Stimulated activated CD8-positive, alpha-beta memory T cell treated with anti-CD3 and anti-CD28 coated beads, Interleukin-7, amount 100 ng/mL, for 1 hour (primary cell): ENCODE measurements at places on chromosomes 7 and 10.

DNA sequence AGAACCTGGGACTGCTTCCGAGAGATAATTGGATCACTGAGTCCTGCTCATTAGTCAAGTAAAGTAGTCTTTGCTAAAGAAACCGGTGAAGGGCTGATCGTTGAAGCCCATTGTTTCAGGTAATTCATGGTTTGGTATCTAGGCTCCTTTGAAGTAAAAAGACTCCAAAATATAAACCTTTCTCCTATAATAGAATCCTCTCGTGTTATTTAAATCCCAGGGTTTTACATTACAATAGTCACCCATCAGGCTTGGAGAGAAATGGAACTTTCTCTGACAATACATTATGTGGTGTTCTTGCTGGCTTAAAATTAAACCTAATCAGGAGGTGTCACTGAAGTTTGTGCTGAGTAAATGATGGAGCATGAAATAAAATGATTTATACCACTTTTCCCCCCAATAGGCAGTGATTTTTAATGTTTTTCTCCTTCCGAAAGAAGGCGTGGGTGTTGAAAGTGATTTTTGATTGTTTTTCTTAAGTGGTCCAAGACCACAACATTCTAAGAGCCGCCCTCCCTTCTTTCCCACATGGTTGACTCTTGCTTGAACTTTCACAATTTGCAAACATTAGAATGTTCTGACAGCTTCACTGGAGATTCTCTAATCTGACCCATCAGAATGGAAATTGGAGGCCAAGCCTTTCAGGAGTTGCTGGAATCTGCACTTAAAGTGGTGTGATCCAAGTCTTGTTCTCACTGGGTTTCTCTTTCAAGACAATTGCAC, 44.2 kb downstream of the LRMDA start:
- DNase-seq: no peak

DNA sequence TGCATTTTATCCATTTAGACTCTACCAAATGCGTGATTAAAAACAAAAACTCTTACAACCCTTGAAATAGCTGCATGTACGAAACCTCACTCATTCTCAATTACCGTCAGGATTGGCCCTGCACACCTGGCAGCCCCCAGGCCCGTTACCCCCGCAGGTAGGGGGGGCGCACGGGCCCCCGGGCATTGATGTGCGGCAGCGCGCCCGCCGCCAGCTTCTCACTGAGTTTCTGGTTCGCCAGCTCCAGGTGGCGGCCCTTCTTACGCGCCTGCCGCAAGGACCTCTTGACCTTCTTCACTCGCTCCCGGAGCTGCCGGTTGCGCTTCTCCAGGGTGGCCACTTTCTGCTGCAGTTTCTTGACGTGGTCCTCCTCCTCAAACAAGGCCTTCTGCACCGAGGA, 103.2 kb downstream of the CCDC3 start:
- no peak for DNase-seq

- no peak for DNase-seq
These were observed 145.0 kb upstream of the CALCR start for GRCh38 chr7:93719546-93719945.

DNA sequence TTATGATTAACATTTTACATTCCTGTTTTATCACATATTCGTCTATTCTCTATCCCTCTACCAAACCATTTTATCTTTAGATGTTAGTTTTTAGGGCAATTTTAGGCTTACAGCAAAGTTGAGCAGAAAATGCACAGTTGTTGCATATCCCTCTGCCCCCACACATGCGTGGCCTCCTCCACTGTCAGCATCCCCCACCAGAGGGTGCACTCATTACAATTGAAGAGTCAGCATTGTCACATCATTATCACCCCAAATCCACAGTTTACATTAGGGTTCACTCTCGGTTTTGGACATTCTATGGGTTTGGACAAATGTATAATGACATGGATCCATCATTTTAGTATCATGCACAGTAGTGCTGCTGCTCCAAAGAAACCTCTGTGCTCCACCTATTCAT, 86.4 kb downstream of the WDR37 start:
- DNase-seq: no peak

DNA sequence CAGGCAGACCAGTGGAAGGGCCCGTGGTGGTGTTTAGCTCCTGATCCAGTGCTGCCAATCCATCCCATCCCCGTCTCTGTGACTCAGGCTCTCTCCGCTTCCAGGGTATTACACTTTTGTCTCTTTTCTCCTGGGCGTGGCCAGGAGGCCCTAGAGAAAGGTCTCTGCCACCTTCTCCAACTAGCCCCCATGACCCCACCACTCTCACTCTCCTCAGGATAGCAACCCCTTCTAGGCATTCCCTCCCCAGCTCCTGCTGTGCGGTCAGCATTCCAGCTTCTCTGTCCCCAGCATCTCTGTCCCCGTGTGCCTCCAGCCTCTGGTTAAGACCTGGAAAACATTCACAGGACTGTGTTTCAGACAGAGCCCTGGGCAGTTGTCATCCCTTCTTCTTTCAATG, 36.2 kb upstream of the R3HCC1L start:
- no peak for DNase-seq

DNA sequence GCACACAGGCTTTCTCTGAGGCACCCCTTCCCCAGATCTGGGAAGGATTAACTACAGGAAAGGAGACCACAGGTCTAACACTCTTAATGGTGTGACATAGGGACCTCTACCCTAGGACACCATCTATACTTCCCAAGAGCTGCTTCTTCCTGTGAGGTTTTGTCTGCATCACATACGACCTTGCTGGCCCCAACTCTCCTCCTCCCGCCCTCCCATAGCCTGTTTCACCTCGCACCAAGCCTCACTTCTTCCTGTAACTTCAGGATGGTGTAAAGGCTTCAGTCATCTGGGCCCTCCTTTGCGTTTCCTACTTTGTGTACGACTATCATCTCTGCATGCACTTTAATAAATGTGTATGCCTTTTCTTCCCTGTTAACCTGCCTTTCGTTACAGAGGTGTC, 274.3 kb downstream of the KLF6 start:
- DNase-seq: no peak

- no peak for DNase-seq
These were observed 80.0 kb upstream of the COL1A2 start for GRCh38 chr7:94314413-94315410.

DNA sequence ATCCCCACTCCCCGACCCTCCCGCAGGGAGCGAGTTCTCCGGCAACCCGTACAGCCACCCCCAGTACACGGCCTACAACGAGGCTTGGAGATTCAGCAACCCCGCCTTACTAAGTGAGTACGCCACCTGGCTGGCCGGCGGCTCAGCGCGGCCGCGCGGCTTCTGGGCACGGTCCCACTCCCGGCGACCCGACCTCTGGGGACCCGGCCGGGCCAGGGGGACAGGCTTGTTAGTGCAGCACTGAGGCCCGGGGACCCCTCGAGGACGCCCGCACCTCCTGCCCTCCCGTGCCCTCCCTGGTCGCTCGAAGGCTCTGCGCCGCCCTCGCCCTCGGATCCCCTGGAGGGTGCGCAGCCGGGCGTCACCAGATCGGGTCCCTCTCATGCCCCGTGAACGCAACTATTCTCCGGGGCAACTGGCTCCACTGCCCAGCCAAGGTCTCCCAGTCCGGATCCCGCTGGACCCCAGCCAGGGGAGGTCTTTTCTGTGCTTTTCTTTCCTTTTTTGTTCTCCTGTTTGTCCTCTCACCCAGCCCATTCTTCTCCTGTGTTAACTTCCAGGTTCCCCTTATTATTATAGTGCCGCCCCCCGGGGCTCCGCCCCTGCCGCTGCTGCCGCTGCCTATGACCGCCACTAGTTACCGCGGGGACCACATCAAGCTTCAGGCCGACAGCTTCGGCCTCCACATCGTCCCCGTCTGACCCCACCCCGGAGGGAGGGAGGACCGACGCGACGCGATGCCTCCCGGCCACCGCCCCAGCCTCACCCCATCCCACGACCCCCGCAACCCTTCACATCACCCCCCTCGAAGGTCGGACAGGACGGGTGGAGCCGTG, 81.8 kb downstream of the PAX2 start:
- no peak for DNase-seq

DNA sequence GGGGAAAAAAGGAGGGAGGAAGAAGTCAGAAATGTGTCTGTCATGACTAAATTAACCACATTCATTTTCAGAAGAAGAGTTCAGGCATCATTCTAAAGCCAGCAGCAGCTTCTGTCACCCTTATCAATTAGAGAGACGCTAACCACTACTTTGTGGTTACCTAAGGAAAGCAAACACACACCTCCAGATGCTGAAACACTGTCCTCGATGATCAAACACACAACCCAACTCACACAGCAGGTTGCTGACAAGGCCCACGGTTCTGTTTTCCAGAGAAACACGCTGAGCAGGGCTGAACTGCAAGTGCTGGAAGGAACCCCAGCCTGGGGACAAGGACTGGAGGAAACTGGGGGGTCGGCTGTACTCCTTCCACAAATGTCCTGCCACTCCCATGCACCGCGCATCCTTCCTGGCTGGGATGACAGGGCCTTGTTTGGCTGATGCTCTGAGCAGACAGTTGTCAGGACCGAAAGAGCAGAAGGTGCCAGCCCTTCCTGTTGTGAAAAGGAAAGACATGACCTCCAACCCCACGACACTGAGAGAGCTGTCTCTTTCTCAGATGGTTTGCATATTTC, 36.6 kb downstream of the PRKCQ start:
- DNase-seq: no peak

DNA sequence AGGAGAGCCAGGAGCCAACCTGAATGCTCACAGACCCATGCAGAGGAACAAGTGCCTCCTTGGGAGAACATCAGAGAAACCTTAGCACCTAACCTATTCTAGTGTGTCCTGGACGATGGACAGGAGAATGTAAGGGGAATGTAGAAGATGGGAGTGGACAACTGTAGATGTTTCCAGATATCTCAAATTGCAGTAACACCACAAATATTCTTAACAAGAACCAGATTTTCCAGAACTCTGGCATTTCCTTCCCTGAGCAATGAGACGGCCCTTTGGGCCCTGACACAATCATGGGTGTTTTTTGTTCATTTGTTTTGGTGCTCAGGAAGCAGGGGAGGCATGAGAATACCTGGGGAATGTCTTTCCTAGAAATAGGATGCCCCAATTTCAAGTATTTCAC, 196.1 kb upstream of the PRSS1 start:
- DNase-seq: no peak

GRCh38 chr10:98436704-98437103, 10.0 kb downstream of the HPS1 start:
- no peak for DNase-seq

- no peak for DNase-seq
These were observed 76.5 kb downstream of the XPNPEP1 start for GRCh38 chr10:109846832-109847231.

- no peak for DNase-seq
These were observed 79.5 kb downstream of the RAB11FIP2 start for GRCh38 chr10:117967149-117967650.

GRCh38 chr7:50674896-50675835, 107.5 kb downstream of the GRB10 start:
- DNase-seq: no peak

GRCh38 chr10:97022616-97023015, 163.1 kb downstream of the SLIT1 start:
- no peak for DNase-seq

DNA sequence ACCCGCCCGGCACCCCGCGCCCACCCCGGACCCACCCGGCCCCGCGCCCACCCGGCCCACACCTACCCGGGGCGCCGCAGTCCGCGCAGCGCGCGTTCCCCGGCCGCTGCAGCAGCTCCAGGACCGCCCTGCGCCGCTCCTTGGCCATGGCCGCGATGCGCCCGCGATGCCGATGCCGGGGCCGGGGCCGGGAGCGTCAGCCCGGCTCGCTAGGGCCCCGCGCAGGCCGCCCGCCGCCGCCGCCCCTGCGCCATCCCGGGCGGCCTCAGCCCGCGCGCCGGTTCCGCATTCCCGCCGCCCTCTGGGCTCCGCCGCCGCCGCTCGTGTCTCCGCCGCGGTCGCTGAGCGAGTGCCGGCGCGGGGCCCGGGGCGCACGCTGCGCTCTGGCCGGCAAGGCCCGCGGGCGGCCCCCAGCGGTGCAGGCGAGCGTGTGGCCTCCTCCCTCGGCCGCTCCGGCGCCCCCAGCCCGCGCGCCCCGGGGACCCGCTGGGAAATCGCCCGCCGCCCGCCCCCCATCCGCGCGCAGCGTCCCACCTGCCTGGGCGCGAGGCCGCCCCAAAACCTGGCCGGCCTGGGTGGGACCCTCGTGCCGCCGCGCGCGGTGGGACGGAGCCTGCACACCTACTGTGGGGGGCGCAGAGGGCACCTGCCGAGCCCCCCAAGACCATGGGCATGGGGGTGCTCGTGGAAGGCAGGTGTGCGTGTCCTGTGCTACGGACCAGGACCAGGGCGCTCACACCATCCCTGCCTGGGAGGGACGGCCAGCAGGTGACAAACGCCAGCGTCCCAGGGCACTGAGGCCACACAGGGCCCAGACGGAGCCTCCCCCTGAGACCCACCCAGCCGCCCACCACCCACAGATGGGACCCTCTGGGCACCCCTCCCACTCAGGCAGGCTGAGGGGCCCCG, at the start of gene ADAP1:
Gene ADAP1 (minus strand): TSS at position 351 of the 909 bp plus-strand sequence. CDS start 203 bp downstream, at position 148.
- DNase-seq: no peak

- no peak for DNase-seq
These were observed 37.6 kb downstream of the FHIP2A start for GRCh38 chr10:114859222-114859621.

- DNase-seq: no peak
These were observed 40.2 kb downstream of the ARHGAP12 start for GRCh38 chr10:31888442-31888841.

GRCh38 chr7:69762821-69763352, 164.6 kb downstream of the AUTS2 start:
- DNase-seq: no peak

DNA sequence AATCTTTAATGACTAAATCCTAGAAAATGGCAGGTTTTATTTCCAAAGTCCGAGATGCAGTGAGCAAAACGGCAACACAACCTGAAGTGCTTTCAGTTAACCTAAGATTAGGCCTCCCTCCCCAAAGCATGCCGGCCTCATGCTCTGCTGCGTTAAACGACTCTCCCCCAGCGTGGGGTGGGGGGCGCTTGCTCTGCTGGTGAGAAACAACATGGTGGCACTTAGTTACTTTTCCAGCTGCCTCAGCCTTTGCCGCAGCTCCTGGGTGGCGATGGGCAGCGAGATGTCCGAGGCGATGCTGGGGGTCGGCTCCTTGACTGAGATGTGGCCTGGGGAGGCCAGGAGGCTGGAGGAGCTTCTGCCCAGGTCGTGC, 36.7 kb upstream of the NCAPG2 start:
- no peak for DNase-seq

- no peak for DNase-seq
These were observed 7.6 kb downstream of the WNT8B start for GRCh38 chr10:100470367-100470766.

GRCh38 chr7:100483722-100484672, at the start of gene NYAP1:
Gene NYAP1 (plus strand): TSS chr7:100483927. CDS start chr7:100485312, 1,385 bp downstream.
- DNase-seq: no peak

DNA sequence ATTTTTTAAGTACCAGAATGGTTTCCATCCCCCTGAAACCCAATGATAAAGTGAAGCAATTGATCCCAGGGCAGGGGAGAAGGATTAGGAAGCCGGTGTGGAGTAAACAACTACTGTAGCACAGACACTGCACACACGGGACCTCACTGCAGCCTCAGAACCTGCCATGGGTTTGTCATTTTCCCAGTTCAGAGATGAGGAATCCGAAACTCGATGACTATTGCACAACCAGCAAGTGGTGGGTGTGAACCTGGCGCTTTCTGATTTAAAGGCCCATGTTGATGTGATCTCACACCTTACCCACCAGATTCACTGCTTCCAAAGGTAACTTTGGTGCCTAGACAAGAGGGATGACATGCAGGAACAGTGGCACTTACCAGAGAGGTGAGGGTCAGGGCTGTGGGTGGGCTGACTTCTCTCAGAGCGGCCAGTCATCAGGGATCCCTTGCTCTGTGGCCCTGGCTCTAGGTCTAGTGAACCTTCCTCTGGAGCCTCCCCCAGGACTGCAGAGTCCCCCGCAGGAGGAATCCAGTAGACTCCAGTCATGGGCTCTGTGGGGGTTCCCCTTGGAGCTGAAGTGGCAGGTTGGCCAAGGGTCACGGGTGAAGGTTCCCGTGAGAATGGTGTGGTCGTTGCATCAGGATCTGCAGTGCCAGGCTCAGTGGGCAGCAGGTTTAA, 62.8 kb downstream of the PKD1L1 start:
- DNase-seq: no peak
